HuH-7.5 (cell line): ENCODE measurements at places on chromosomes 1 and 21.

GRCh38 chr21:30351534-30351933, 3.1 kb upstream of the KRTAP23-1 start:
- no peak for DNase-seq

DNA sequence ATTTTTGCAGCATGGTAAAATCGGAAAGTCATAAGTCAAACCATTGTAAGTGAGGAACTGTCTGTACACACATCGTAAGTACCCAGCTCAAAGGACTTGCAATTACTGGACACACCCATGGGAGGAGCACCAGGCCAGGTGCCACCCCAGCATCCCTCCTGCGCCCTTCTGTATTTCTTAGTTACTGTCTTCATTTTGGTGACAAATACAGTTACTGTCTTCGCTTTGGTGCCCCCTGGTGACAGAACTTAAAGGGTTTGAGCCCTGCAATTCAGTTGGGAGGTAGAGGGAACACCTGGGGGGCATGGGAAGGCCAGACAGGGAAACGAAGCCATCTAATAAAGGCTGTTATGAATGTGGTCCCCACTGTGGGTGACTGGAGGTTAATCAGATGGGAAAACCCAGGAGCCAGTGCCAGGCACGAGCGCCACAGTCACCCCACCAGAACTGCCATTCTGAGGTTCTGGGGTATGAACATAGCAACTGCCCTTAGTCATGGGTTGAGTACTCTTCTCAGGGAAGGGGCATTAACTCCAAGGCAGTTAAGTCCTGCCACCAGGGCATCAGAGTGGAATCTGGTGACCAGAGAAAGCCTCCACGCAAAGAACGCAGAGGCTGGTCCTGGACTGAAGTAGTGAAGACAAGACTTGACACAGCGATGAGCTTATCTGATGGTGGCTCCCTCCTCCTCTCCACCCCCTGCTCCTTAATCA, 612.9 kb downstream of the PTPRU start:
- peak; percentile 15 for DNase-seq

DNA sequence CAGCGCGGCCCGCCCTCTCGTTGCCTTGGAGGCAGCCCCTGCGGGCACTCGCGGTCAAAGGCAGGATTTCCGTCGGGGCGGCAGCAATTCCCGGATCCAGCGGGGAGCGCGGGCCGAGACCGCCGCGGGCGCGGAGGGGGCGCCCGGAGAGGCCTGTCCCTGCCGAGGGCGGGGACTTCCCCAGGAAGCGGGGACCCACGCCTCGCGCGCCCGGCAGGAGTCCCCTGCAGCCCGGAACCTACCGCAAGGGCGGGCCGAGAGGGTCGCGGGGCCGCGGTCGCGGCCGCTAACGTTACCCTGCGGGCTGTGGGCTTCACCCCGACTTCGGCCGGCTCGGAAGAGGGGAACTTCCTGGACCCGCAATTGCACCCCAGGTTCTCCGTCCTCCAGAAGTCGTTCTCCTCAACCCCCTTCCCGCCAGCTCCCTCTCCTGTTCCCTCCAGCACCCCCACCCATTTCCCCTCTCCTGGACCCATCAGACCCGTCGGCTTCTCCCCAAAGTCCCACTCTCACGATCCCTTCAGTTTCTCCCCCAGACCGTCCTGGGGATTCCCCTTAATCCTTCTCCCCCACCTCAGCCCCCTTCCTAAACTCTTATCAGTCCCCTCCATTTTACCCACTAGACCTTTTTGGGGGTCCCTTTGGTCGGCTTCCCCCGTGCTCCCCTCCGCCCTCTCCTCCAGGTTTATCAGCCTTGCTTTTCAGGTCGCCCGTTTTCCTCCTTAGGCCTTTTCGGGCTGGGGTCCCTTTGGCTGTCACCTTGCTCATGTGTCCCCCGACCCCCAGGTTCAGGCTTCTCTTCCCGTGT, 604 bp downstream of the FGR start:
- DNase-seq: no peak

GRCh38 chr21:36554411-36555157, 74.7 kb upstream of the CLDN14 start:
- DNase-seq: no peak

- no peak for DNase-seq
Observed at GRCh38 chr1:30618335-30618747, 105.0 kb downstream of the MATN1 start.

GRCh38 chr1:61299463-61299862, 217.1 kb downstream of the NFIA start:
- no peak for DNase-seq

DNA sequence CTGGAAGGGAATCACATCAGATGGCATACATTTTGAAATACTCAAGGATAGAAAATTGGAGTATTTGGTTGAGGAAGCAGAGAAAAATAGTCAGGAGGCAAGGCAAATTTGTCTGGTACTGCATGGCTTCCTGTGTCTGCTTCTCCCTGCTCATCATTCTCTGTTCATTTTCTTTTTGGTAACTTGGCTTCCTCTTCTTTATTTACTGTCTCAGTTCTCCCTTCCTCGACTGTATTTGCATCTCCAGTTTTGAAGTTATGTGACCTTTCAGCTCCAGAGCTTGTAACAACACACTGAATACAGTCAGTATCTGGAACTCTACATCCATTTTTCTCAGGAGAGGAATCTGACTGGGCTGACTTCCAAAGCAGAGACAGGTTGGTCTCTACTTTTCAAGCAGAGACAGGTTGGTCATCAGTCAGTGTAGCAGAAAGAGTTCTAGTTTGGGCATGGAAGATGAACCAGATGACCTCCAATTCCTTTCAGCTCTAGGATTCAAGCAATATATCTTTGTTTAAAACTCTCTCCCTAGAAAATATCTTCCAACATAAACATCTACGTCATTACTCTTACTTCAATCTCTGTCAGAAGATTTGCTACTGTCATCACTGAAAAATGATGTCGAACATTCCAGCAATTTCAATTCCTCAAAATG, 571.2 kb downstream of the ADGRL2 start:
- no peak for DNase-seq

DNA sequence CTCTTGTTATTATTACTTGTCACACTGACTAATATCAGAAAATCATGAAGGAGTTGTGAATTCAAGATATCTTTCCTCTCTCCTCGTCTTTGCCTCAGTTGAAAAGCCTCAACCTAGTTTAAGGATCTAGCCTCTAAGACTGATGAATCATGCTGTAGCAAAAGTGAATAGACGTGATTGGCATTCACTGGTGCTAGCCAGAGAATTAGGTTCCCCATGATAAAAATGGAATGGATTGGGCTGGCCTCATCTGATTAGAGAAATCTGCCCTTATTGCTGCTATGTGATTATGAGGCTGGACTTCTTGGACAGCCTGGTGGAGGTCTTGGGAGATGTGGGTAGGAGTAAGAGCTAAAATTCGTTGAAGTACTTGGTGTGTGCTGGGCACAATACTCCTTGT, 208.2 kb downstream of the BACH1 start:
- no peak for DNase-seq

DNA sequence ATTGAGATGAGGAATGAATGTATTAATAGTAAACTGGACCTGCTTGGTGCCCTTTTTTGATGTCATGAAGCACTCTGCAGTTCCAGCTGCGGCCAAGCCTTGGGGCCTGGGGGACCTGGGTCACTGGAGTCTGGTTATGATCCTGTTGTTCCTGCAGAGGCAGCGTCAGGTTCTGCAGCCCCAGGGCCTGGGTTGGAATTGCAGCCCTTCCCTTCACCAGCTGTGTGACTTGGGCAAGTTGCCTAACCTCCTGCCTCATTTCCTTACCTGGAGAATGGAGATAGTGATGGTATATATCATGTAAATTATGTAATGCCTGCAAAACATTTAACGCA, 9.1 kb upstream of the ATP5PO start:
- no peak for DNase-seq

GRCh38 chr1:87508247-87508787, 179.6 kb downstream of the LMO4 start:
- DNase-seq: no peak

DNA sequence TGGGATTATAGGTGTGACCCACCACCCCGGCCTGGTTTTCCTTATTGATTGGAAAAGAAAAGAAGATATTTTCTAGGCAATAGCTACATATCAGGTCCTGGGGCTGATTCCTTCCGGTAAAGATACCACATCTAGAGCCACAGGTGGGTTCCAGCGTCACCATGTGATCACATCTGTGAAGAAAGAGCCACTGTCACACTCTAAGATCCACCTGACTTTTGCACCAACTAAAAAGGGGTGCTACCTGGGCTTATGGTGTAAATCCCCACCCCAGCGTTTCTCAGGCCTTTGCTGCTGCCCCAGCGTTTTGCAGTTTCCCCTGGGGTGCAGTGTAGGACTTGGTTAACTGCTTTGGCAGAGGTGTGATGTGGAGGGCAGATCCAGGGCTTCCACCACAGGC, 22.3 kb upstream of the PDE9A start:
- no peak for DNase-seq

- no peak for DNase-seq
Observed at GRCh38 chr1:161217831-161218230, 2.7 kb downstream of the FCER1G start.

DNA sequence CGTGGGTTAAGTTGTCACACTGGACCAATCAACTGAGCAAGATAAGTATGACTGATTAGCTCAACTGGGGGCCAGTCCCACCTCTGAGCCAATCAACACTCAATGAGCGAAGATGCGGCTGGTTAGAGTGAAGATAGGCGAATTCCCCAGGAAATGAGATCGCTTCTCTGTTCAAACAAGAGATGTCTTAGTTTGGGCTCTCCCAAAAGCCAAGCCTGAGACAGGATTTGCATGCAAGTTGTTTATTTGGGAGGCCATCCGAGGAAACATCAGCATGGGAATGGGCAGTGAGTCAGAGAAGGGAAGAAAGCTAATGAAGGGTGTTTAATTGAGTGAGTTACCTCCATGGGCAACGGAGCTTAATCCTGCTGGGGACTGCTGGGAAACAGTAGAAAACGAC, 4.9 kb upstream of the GJB5 start:
- no peak for DNase-seq

GRCh38 chr21:17476006-17476405, 36.8 kb upstream of the CXADR start:
- DNase-seq: no peak

- DNase-seq: no peak
Observed at GRCh38 chr1:232385221-232385620, 244.7 kb downstream of the SIPA1L2 start.

DNA sequence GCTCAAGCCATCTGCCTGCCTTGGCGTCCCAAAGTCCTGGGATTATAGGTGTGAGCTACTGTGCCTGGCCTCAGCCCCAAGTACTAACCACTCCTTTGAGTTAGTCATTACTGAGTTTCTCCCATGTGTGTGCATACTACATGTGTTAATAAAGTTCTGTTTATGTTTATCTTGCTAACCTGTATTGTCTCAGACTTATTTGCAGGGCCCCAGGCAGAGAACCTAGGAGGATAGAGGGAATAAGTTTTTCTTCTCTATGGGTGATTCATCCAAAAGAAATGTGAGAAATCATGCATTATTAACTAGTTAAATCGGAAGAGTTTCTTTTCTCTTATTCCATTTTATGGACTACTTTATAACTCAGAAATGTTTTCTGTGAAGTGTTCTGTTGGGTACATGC, 203.9 kb upstream of the CACYBP start:
- no peak for DNase-seq

GRCh38 chr1:109254621-109255096, 5.3 kb downstream of the CELSR2 start:
- DNase-seq: no peak

- DNase-seq: no peak
Observed at GRCh38 chr1:147904726-147905125, 2.1 kb downstream of the GJA8 start.

DNA sequence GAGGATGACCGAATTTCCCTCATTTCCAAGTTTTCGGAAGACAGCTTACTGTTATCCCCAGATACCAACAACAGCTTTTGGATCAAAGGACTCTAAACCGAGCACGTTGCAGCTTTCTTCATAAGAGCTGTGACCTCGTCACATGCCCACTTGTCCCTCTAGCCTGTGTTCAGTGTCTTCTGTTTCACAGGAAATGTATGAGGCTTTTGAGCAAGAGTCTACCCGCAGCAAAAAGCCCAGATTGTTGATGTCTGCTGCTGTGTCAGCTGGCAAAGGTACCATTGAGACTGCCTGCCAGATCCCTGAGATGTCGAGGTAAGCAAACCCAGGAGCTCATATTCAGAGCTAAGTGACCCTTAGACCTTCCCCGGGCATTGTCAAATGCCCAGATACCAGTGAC, 24.1 kb downstream of the CHI3L2 start:
- no peak for DNase-seq

DNA sequence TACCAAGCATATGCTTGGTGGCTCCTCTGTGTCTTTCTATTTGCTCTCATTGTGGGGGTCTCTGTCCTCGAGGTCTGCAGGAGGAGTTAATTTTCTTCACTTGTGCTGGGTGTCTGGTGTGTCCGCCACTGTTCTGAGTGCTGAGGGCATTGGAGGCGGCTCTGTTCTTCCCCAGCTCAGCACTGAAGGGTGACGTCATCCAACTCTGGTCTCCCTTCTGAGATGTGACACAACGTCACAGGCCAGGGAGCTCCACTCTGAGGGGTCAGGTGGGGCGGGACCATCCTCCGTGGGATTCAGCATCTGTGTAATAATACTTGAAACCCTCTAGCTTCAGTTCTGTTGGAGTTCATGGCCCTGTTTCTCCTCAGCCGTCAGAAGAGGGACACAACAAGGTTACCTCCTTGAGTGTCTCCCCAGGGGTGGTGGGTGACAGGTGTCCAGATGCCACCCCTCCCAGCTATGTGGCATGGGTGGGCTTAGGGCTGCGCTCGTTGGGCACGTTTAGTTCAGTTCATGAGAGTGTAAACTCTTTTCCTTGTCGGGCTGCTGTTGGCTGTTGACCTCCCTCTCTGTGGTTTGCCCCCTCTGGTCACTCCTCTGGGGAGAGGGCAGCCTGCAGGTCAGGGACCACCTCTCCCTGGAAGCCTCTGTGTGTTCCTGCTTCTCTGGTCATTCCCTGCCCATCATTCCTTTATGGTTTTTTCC, 3.1 kb downstream of the IBA57 start:
- DNase-seq: no peak

GRCh38 chr1:61085206-61085982, 3.0 kb downstream of the NFIA start:
- no peak for DNase-seq

DNA sequence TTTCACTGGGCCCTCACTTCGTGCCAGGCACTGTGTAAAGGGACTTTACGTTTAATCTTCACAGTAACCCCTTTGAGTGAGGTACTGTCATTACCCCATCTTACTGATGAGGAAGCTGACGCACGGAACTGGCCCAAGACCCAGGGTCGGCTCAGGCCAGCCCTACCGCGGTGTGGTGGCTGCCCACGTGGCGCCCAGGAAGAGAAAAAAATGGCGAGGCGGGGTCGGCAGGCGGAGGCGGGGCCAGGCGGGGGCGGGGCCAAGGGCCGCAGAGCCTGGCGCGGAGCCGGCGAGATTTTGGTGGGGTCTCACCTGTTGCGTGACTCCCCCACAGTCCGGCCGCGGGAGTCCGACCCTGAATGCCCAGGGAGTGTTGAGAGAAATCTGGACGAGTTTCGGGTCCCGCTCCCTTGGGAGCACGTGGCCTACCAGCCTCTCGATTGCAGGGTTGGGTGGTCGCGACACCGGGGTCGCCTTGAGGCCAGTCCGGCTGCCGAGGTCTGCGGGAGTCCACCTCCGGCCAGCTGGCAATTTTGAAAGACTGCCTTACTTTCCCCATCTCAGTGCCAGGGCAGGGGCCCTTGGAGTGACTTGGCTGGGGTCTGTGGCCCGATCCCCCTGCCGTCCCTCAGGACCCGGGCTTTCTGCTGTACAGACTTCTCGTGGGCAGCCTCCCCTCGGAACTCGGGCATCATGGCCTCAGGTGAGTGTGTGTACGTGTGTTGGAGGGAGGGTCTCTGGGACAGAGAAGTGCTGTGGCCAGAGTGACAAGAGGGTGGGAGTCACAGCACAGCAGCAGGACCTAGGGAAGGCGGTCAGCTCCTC, at the start of the genes AMPD2 and GNAT2:
TSS of gene AMPD2 (plus strand) at position 262 of the 825 bp plus-strand sequence. CDS start 1,339 bp downstream, outside the sequence.
TSS of gene GNAT2 (minus strand) at position 41 of the 825 bp plus-strand sequence. CDS start 6,746 bp downstream, outside the sequence.
- peak; percentile 77 for DNase-seq
